ENCODE measurements at places on chromosomes 13 and 19.

DNA sequence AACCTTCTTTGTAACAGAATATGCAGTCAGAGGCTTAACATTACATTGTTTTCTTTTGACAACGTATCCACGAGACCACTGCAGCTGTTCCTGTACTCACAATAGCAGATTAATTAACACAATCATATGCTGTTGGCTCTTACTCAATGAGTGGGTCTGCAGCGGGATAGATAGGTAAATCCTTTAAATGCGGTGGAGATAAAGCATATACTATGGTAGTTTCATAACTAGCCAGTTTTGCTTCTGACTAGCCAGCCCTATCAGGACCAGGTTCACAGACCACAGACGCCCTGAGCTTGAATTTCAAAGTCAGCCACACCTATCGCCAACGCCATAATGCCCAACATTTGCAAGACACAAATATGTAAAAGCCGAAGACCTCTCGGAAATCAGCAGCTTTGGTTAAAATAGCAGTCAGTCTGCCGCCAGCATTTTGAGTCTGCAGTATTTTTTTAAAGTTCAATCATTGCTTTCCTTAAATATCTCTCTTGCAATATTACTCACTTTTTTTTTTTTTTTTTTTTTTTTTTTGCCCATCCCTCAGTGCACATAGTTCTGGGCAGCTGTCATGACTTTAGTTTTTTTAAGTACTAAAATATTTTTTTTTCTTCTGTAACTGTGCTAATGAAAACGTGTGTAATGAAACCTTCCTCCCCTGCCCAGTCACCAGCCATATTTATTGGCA lies 120.5 kb downstream of the ZNF536 start:
- DNase-seq = no peak

- no peak for DNase-seq
Measured at GRCh38 chr13:110634558-110634957, 19.2 kb downstream of the NAXD start.

DNA sequence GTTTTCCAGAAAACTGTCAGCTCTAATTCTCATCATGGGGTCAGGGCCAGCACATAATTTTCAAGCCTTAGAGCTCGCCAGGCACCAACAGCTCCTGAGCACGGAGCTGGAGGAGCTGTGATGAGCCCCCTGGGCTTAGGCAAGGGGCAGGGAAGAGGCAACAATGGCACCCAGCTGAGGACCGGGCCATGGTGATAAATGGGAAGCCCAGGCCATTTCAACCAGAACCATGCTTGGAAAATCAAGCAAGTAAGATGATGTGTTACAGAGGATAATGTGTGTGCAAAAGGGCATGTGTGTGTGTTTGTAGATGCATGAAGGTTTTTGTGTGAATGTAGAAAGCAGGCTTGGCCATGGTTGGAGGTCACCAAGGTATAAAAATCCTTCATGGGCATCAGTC lies 66.8 kb upstream of the UBAC2 start:
- DNase-seq = no peak

- DNase-seq = no peak
Measured at GRCh38 chr19:5030822-5031221, 61.9 kb downstream of the KDM4B start.

GRCh38 chr19:11236324-11237301 lies 2.8 kb upstream of the ANGPTL8 start:
- no peak for DNase-seq
